ENCODE measurements at places on chromosomes 2 and 18. TPM values are rescaled to one million over a fixed set of nuclear protein-coding genes. Genes with fewer than 3 reads are reported as not detected.

Gene FAM161A
- total RNA-seq, result 7.2 TPM

Gene AQP12A
- total RNA-seq, result not detected

Gene DSG4
- total RNA-seq, result not detected

Gene CTAGE1
- not detected for total RNA-seq

Gene OR6B2
- not detected for total RNA-seq

Gene CHST10
- total RNA-seq, result 17.4 TPM

Gene C2orf15
- 0.46 TPM for total RNA-seq

Gene SERPINB3
- total RNA-seq, result not detected

Gene RNF181
- total RNA-seq, result 185 TPM

Gene FABP1
- not detected for total RNA-seq

Gene COL6A3
- total RNA-seq, result 0.09 TPM

Gene RBM43
- total RNA-seq, result 3.8 TPM

Gene ANKRD62
- total RNA-seq, result not detected

Gene SPEG
- 5.2 TPM for total RNA-seq

Gene HTR2B
- total RNA-seq, result not detected

Gene C2orf72
- total RNA-seq, result 6.1 TPM

Gene RND3
- total RNA-seq, result 75.4 TPM

Gene DNAJC5G
- not detected for total RNA-seq

Gene PNO1
- 59.3 TPM for total RNA-seq

Gene LCT
- total RNA-seq, result 0.03 TPM

Gene COL4A3
- total RNA-seq, result 1.1 TPM

Gene SLC4A5
- 0.41 TPM for total RNA-seq

Gene IL36RN
- total RNA-seq, result 0.59 TPM

Gene CNGA3
- 0.06 TPM for total RNA-seq

Gene POU3F3
- total RNA-seq, result not detected

Gene TMEM237
- 15.7 TPM for total RNA-seq

Gene BOLL
- total RNA-seq, result not detected

Gene BMP10
- total RNA-seq, result not detected

Gene ALPI
- not detected for total RNA-seq

Gene CNTNAP5
- not detected for total RNA-seq

Gene SH3BP4
- 27.8 TPM for total RNA-seq

Gene KCNS3
- total RNA-seq, result 1.1 TPM

Gene FBXO15
- total RNA-seq, result 1.6 TPM

Gene TMEM247
- total RNA-seq, result not detected

Gene UGT1A5
- not detected for total RNA-seq

Gene FTCDNL1
- 1.8 TPM for total RNA-seq

Gene FNDC4
- total RNA-seq, result 3.9 TPM

Gene D2HGDH
- total RNA-seq, result 11.0 TPM

Gene APLF
- 0.59 TPM for total RNA-seq

Gene FRZB
- total RNA-seq, result 0.03 TPM

Gene REG3G
- total RNA-seq, result not detected

Gene OTOS
- not detected for total RNA-seq

Gene PPP4R3B
- total RNA-seq, result 32.3 TPM

Gene LAMA1
- 0.06 TPM for total RNA-seq

Gene ALLC
- not detected for total RNA-seq

Gene MYOM1
- 0.25 TPM for total RNA-seq

Gene SCYGR4
- total RNA-seq, result not detected

Gene ATL2
- 53.5 TPM for total RNA-seq

Gene TCF7L1
- total RNA-seq, result 10.3 TPM

Gene IMPACT
- 13.5 TPM for total RNA-seq

Gene RTP5
- total RNA-seq, result not detected

Gene POTEC
- total RNA-seq, result not detected

Gene CXCR4
- total RNA-seq, result 0.65 TPM

Gene CCDC141
- total RNA-seq, result not detected

Gene LHCGR
- total RNA-seq, result not detected

Gene PFN4
- total RNA-seq, result 1.5 TPM

Gene EVA1A
- total RNA-seq, result 18.2 TPM

Gene PLCL1
- total RNA-seq, result not detected

Data from A549 treated with RU486 at 1 μM for 4 hours (cell line).